Right renal pelvis (tissue), 4 donors: ENCODE measurements at places on chromosomes 5 and 9.

DNA sequence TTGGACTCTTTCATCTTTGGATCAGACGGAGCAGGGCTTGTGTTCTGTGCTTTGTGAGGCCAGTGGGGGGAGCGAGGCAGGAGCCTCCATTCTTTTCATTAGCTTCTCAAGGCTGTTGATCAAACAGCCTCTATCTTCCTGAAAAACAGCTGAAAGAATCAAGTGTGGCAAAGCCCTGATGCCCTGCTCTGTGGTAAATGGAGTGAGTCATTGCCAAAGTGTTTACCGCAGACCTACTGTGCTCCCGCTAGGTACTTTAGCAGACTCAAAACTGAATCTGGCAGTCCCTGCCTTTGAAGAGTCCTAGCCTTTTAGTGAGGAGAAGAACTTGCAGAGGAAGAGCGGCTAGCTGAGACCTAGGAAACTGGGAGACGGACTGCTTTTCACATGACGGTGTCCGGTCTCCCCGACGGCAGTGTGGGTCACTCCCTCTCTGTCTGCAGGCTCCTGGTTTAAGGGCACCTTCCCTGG, 3.3 kb downstream of the ANKRD33B start:
- DNase-seq = no peak

DNA sequence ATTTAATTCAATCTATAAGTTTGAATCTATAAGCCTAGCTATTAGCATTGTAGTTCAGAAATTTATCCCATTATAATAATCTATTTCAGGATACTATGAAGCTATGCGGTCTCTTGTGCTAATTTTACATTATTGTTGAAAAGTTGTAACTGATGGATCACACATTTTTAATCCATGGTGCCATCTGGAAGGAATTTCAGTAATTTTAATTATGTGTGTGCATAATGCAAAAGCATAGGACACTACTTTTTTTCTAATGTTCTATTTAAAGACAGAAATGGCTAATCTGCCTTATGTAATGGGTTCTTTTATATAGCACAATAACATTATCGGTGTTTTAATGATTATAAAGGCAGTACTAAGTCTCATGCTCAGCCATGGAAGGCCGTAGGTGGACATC, 90.6 kb downstream of the HOMER1 start:
- DNase-seq = no peak

- no peak for DNase-seq
Measured at GRCh38 chr5:130795037-130795436, 370.0 kb downstream of the HINT1 start.

- no peak for DNase-seq
Measured at GRCh38 chr5:131382407-131383395, 118.8 kb downstream of the CDC42SE2 start.

DNA sequence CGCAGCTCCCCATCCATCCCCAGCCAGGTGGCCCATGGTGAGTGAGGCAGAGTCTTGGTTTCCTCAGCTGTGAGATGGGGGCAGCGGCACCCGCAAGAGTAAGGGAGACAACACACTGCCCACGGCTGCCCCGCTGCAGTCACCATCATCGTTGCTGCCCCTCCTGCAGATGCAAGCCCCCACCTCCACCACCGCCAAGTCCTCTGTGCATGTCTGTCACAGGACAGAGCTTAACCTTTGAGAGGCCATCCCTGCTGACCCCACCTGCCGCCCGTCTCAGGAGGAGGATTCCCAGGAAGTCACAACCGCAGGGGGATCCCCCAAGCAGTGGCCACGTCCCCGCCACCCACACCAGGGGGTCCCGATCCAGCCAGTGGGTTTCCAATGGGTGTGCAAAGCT, 113.7 kb downstream of the VAV2 start:
- no peak for DNase-seq

- DNase-seq = no peak
Measured at GRCh38 chr5:136375920-136376319, 10.6 kb upstream of the TRPC7 start.

GRCh38 chr9:6584881-6585597, 60.5 kb downstream of the GLDC start:
- DNase-seq = peak; percentile 17

DNA sequence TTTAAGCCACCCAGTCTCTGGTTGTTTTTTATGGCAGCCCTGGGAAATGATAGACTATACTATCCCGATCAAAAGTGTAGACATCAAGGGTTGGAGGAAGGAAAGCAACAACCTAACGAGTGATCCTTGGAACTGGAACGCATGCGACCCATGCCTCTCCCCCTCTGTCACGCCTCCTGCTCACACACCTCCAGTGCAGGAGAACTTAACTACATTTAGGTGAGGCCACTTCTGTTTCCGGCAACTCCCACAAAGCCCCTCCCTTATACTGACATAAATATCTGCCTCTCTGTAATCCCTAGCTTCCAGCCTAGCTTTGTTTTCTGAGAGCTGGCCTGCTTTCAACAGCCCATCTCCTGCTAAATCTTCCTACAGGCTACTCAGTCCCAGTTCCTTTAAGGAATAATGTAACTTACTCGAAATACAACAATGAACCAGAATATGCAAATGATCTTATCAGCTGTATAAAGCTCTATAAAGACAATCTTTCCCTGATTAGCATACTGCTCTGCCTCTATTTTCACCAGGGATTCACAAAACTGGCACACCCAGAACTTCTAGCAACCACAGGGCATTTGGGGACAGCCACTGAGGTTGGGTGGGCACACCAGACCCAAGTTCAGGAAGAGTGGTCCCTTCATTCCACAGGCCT, 73.9 kb downstream of the GABBR2 start:
- DNase-seq = peak; percentile 15

DNA sequence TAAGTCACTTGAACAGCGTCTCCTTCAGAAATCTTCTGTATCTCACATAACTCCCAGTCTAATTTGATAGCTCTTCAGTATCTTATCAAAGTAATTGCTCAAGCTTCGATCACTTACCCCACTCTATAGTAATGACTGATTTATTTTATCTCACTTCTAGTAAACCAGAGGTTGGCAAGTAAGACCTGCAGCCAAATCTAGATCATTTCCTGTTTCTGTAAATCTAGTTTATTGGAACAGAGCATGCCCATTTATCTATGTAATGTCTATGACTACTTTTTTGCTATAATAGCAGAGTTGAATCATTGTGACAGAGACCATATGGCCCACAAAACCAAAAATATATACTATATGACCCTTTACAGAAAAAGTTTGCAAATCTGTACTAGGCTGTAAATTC, 40.1 kb downstream of the TSSK1B start:
- no peak for DNase-seq

DNA sequence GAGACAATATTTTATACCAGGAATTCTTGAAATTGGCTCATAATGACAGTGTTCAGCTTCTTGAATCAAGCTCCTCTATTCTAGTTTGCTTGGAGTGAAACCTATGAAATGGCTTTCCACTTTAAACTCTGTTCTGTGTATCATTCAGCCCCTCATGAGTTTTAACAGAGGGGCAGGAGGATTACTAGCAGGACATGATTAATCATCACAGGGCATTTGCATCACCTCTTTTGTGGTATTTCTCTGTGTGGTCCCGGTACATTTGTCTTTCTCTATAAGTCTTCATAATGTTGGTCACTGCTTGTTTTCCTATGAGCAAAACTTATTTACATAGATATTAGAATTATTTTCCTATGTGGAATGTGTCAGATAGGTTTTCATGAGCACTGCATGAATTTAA, 21.2 kb downstream of the CAST start:
- DNase-seq = no peak

DNA sequence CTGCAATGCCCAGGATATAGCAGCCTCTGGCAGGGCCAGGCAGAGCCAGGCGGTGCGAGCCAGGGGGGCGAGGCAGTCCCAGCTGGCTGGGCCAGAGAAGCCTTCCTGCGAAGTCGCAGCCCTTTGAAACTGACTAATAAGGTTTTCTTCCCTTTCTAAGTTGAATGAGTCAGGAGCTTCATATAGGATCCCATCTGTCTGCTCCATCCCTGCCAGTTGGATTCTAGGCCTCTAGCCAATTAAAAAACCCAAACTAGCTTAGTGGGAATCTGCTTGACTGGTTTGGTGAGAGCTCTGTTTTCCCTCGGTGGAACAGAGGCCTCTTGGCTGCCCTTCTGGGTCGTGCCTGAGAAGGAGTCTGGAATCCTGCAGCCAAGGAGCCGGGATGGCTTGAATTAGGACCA, 70.1 kb upstream of the RAPGEF1 start:
- DNase-seq = no peak

DNA sequence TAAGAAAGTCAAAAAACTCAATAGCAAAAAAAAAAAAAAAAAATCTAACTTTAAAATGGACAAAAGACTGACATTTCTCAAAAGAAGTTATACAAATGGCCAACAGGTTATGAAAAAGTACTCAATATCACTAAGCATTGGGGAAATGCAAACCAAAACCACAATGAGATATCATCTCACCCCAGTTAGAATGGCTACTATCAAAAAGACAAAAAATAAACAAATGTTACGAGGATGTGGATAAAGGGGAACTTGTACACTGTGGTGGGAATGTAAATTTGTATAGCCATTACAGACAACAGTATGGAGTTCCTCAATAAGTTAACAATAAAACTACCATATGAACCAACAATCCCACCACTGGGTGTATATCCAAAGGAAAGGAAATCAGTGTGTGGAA, 37.2 kb downstream of the ENC1 start:
- DNase-seq = no peak

GRCh38 chr5:88659529-88660263, 223.3 kb downstream of the MEF2C start:
- DNase-seq = no peak

GRCh38 chr5:108562205-108562454, 180.2 kb upstream of the FBXL17 start:
- no peak for DNase-seq

DNA sequence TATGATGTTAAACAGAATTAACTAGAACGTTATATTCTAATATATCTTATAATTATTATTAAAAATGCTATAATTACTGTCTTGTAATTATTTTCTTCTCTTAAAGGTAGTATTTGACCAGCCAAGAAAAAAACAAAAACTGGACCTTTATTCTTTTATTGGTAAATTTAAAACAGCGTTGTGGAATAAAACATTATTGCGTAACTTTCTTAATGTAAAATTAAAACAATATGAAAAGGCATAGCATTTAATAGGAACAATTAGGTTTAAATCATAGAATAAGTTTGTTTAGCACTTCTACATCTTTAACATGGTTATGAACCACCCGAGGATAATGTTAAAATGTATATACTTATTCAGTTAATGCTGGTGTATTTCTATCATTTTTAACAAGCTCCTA, 574.5 kb upstream of the CDH18 start:
- no peak for DNase-seq

DNA sequence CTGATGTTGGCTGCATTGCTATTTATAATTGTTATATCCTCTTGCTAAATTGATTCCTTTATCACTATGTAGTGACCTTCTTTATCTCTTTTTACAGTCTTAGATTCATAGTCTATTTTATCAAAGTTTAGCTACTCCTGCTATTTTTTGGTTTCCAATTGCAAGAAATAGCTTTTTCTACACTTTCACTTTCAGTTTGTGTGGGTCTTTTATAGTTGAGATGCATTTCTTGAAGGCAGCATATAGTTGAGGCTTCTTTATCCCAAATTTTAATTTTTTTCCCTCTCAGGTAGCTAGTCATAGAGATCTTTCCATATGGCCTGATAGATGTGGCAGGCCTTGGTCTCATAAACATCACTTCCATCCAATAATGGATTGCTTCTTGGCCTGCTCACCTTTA, 228.5 kb downstream of the COMMD10 start:
- no peak for DNase-seq

GRCh38 chr5:168771678-168772077, 192.5 kb upstream of the PANK3 start:
- no peak for DNase-seq

GRCh38 chr5:149372076-149372795, 6.9 kb downstream of the IL17B start:
- no peak for DNase-seq

DNA sequence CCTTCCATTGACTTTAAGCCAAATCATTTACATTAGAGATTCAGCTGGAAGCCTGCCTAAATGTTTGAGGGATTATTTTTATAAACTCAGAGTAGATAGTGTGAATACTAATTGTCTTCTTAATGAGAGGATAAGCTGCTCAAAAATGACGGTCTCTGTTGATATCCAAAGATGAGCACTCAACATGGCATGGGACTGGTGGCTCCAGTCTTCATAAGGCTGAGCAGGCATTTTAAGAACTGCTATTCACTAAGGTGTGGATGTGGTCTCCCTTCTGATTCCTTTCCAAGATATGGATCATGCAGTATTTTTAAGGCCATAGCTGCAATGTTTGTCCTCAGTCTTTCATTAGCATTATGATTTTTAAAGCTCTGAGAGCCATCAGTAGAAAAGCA, 377.5 kb upstream of the RIOK2 start:
- no peak for DNase-seq
